ENCODE measurements at places on chromosomes 6 and 20.

DNA sequence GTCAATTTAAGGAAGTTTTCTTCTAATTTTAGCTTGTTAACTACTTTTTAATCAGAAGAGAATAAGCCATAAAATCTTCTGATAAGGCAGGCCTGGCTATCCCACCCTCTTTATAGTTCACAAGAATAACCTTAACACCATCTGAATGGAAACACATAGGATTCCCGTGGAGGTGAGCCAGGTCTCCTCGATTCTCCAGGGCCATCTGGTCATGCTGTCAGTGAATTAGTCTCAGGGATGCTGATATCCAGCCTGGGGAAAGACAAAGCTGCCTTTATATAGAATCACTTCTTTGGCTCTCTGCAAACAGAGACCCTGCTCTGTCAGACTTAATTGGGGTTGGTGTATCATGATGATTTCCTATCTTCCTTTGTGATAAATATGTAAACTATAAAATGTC lies 30.1 kb upstream of the TAGAP start:
- no peak for DNase-seq

DNA sequence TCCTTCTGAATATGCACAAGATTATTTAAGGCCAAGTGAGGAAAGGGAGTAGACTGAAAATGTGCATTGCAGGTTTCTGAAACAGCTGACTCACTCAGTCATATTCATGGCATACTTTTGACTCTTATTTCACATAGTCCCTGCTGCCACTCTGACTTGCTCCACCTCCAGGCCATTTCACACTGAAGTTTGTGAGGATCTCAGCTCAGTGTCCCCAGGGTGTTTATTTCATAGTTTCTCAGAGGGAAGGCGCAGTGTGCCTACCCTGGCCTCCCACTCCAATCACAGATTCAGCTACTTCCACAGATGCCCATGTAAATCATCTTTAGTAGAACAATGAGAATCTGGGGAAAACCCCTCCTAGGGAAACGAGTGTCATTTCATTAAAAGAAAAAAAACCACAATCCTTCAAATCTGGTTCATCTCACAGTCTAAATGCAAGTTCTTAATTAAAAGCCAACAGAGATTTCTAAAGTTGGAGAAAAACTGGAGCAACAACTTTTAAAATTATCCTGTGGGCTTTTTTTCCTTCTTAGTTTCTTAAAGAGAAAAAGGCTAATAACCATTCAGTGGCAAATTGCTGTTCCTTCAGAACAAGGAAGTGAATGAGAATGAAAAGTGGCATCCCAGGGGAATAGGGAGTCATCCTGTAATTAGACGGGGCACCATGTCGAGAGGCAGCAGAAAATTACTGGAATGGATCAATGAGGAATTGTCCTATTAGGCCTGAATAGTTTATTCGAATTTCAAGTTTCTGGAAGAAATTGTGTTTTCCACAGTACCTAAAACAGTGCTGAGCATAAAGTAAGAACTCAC lies 133.6 kb downstream of the TFAP2B start:
- no peak for DNase-seq

- no peak for DNase-seq
Observed at GRCh38 chr20:53208110-53208832, 236.1 kb downstream of the TSHZ2 start.

GRCh38 chr6:63307581-63308246 lies 12.1 kb downstream of the LGSN start:
- DNase-seq: no peak

- no peak for DNase-seq
Observed at GRCh38 chr6:39114388-39114703, 640 bp downstream of the SAYSD1 start.
